ENCODE measurements at places on chromosomes 6 and 20. TPM values are rescaled to one million over a fixed set of nuclear protein-coding genes. Genes with fewer than 3 reads are reported as not detected.

Gene BACH2
- total RNA-seq = 96.4 TPM

Gene SRSF6
- 161 TPM for total RNA-seq

Gene GTSF1L
- not detected for total RNA-seq

Gene HM13
- total RNA-seq = 320 TPM

Gene HUS1B
- total RNA-seq = 1.1 TPM

Gene TRAPPC3L
- total RNA-seq = not detected

DNA sequence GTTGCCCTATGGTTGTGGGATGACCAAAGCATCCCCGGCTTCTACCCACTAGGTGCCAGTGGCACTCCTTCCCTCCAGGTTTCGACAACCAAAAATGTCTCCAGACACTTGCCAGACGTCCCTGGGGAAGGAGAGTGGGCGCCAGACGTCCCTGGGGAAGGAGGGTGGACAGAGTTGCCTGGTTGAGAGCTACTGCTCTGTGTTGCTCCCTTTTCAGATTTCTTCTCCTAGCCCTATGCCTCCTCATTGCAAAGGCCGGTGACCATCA lies 13.1 kb downstream of the LRRC73 start:
- DNase-seq = no peak
- H3K27me3 ChIP-seq = peaks cover 6% of the 10 kb centered on the region
- no peak overlapping the region for H3K4me3 ChIP-seq
- H3K36me3 ChIP-seq = peaks cover 4% of the 10 kb centered on the region
- peaks cover 19% of the 10 kb centered on the region for H3K4me1 ChIP-seq
- H3K27ac ChIP-seq = no peak overlapping the region

- peaks cover 2% of the 10 kb centered on the region for H3K27me3 ChIP-seq
- DNase-seq = no peak
- peaks cover 4% of the 10 kb centered on the region for H3K4me1 ChIP-seq
- H3K36me3 ChIP-seq = no peaks in the 10 kb centered on the region
- no peak within 1 kb of the TSS for H3K27ac ChIP-seq
Measured at GRCh38 chr6:70303034-70303525, at the start of gene COL9A1. COL9A1 (minus strand) TSS chr6:70303084; CDS start chr6:70302924, 160 bp downstream.

DNA sequence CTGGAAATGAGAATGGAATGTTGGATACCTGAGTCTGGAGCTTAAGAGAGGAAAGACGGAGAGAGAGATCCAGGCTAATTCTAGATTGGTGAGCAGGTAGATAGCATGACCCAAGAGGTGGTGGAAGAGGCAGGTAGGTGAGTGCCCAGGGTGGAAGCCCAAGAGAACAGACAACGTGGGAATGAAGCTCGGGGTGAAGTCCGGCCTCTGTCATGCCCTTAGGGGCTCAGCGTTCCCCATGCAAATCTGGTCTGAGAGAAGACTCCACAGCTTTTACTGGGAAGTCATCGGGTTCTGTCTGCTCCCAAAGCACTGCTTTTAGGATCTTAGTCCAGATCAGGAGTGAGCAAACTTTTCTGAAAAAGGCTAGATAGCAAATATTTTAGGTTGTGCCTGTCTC lies 3.6 kb downstream of the NELFCD start:
- peaks cover 5% of the 10 kb centered on the region for H3K27me3 ChIP-seq
- DNase-seq = no peak
- no peaks in the 10 kb centered on the region for H3K36me3 ChIP-seq
- H3K4me1 ChIP-seq = peaks cover 30% of the 10 kb centered on the region
- peak overlapping the region; percentile 19 for H3K4me3 ChIP-seq

GRCh38 chr6:119132261-119132981 lies 54.0 kb upstream of the FAM184A start:
- no peaks in the 10 kb centered on the region for H3K36me3 ChIP-seq
- peaks cover 17% of the 10 kb centered on the region for H3K4me1 ChIP-seq
- no peak for DNase-seq
- H3K4me3 ChIP-seq = no peak overlapping the region

DNA sequence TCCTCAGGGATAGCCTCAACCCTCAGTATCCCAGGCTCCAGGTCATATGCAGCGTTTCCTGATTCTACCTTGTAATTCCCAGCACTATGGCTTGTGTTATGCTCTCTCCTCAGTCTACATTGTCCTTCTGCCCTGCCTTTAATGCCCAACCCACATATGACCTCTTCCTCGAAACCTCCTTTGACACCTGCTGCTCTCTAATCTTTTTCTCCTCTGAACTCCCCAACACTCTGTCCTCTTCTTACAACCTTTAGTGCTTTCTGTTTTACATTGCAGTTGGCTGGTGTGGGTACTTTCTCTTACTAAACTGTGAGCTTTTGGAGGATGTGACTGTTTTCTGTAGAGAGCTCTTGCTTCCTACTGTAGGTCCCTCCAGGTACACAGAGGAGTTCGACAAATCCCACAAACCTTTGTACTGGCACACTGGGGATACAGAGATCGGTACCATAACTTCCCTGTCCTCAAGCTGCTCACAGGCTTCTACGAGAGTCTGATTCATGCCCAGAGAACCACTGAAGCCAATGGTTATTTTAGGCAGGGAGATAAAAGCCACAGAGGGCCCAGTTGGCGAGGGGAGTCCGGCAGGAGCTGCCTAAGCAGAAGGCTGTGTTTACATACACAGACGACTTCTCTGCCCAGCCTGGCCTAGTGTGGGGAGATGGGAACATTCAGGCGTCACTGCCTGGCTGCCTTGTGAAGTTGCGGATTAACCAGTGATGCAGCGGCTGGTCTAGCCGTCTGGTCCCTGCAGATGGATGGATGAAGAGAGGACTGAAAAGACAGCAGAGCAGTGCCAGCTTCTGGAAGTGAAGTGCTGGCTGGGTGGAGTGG lies 8.4 kb upstream of the EPB41L1 start:
- H3K4me3 ChIP-seq = no peak overlapping the region
- no peaks in the 10 kb centered on the region for H3K36me3 ChIP-seq
- DNase-seq = no peak
- peaks cover 5% of the 10 kb centered on the region for H3K27me3 ChIP-seq
- H3K4me1 ChIP-seq = peaks cover 25% of the 10 kb centered on the region

DNA sequence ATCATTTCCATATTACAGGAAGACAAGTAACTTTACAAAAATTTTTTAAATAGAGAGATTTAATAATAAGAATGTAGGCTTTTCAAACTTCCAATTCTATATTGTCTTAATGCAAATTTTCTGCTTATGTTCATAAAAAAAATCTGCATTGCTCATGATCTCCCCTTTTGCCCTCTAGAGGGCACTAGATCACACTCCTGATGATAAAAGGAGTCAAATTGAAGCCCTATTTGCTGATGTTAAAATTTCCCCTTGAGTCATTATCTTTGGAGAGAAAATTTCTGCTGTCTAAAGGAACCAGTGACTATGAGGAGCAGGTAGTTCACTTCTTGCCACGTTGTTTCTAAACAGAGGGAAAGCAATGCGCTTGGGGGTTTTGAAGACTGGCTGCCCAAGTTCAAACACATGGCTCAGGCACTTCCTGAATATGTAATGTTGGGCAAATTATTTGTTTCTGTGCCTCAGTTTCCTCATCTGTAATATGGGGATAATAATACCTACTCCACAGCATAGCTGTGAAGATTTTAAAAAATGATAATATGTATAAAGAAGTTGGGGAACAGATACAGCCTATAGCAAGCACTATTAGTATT lies 874.2 kb downstream of the TFAP2A start:
- H3K4me3 ChIP-seq = no peak overlapping the region
- no peaks in the 10 kb centered on the region for H3K4me1 ChIP-seq
- no peaks in the 10 kb centered on the region for H3K36me3 ChIP-seq

- peaks cover 2% of the 10 kb centered on the region for H3K27me3 ChIP-seq
- no peaks in the 10 kb centered on the region for H3K36me3 ChIP-seq
- H3K27ac ChIP-seq = no peak overlapping the region
- no peak for DNase-seq
Measured at GRCh38 chr6:52015953-52016352, 71.5 kb downstream of the PKHD1 start.

- no peak overlapping the region for H3K27ac ChIP-seq
- no peaks in the 10 kb centered on the region for H3K36me3 ChIP-seq
- no peak for DNase-seq
- H3K4me1 ChIP-seq = no peaks in the 10 kb centered on the region
- H3K4me3 ChIP-seq = no peak overlapping the region
- H3K27me3 ChIP-seq = peaks cover 2% of the 10 kb centered on the region
Measured at GRCh38 chr6:38944655-38945279, 103.8 kb upstream of the GLP1R start.

DNA sequence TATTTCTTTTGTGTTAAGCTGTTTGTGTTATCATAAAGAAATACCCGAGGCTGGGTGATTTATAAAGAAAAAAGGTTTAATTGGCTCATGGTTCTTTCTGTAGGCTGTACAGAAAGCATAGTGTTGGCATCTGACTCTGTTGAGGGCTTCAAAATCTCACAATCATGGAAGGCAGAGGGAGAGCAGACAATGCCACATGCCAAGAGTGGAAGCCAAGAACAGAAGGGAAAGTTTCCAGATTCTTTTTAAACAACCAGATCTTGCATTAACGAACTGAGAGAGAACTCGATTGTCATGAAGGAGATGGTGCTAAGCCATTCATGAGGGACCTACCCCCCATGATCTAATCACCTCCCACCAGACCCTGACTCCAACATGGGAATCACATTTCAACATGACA lies 290.1 kb downstream of the BMP2 start:
- no peak for DNase-seq
- H3K27me3 ChIP-seq = peaks cover 2% of the 10 kb centered on the region
- no peaks in the 10 kb centered on the region for H3K4me1 ChIP-seq
- no peak overlapping the region for H3K4me3 ChIP-seq

DNA sequence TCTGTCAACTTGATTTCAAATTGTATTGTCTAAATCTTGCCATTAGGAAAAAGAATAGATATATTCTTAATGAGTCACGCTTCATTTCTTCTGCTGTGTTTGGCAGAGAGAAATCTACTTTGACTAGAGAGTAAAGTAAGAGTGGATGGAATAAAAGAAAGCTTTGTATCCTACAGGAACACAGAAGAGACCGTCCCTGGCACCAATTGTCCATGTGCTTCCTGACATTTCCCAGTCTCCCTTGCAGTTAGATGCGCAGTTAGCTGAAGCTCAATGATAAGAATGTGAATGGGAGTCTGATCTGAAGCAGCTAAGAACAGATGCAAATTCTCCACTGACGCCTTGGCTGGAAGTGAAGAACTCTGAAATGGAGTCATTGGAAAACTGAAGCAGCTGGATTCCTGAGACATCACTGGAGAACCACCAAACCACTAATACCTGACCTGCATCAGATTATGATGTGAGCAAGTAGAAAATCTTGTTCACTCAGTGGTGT lies 528.2 kb upstream of the MARCKS start:
- no peak overlapping the region for H3K4me3 ChIP-seq
- H3K27me3 ChIP-seq = no peaks in the 10 kb centered on the region
- no peak for DNase-seq
- no peak overlapping the region for H3K27ac ChIP-seq
- H3K36me3 ChIP-seq = no peaks in the 10 kb centered on the region

DNA sequence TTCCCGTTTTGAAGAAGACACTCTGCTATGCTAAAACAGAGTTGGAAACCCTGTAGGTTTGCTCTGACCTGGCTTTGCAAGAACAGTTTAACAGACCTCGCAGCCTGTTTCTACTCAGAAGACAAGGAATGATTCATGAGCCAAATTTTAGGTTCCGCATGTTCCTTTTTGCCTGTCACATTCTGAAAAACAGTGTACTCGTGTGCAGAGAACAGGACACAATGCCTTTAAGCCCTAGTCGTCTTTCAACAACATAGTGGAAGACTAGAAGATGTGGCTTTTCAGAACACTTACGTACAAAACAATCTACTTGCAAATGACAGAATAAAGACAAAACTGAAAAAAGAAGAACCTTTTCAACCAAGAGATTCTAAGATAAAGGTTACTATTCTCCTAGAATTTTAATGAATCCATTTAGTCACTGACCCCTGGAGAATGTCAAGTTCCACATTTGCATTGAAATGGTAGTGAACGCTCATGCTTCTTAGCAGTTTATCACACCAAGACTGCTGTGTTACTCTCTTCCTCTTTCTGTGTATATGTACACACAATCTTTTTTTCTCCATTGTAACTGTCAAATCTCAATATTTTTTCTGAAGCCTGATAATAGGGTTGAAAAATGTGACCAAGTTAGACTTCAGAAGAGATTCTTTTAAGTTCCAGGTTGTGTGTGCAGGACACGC lies 220.7 kb upstream of the NRSN1 start:
- no peaks in the 10 kb centered on the region for H3K36me3 ChIP-seq
- H3K27ac ChIP-seq = no peak overlapping the region
- no peak overlapping the region for H3K4me3 ChIP-seq
- peaks cover 2% of the 10 kb centered on the region for H3K27me3 ChIP-seq
- no peak for DNase-seq

GRCh38 chr6:98094696-98095095 lies 739.7 kb upstream of the POU3F2 start:
- no peaks in the 10 kb centered on the region for H3K36me3 ChIP-seq
- no peak overlapping the region for H3K4me3 ChIP-seq
- H3K4me1 ChIP-seq = peaks cover 2% of the 10 kb centered on the region
- no peak for DNase-seq
- no peak overlapping the region for H3K27ac ChIP-seq

DNA sequence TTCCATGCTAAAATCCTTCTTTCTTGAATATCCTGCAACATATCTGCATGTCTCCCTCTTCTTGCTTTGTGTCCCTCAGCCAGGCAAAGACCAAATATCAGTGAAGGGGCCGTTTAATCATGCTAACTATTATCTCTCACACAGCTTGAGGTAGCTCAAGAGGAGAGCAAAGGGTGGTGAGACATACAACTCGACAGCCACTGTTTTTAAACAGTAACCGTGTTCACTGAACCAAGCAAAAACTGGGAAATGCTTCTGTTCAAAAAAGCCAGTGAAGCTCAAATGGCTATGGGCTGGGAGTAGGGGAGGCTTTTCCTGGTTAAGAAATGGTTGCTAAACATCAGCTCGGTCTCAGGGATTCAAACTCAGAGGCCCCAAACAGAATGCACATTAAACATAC lies 83.4 kb downstream of the MAP7 start:
- H3K27ac ChIP-seq = peak overlapping the region; percentile 83
- H3K4me1 ChIP-seq = peaks cover 26% of the 10 kb centered on the region
- peak overlapping the region; percentile 26 for H3K4me3 ChIP-seq
- peaks cover 5% of the 10 kb centered on the region for H3K27me3 ChIP-seq

GRCh38 chr20:35237486-35237885 lies 11.0 kb downstream of the MMP24 start:
- no peak overlapping the region for H3K27ac ChIP-seq
- H3K27me3 ChIP-seq = no peaks in the 10 kb centered on the region
- peaks cover 1% of the 10 kb centered on the region for H3K4me1 ChIP-seq
- H3K4me3 ChIP-seq = no peak overlapping the region

GRCh38 chr6:87210979-87211378 lies 55.6 kb downstream of the ZNF292 start:
- no peaks in the 10 kb centered on the region for H3K36me3 ChIP-seq
- no peak overlapping the region for H3K27ac ChIP-seq
- H3K4me3 ChIP-seq = no peak overlapping the region
- peaks cover 6% of the 10 kb centered on the region for H3K27me3 ChIP-seq
- H3K4me1 ChIP-seq = peaks cover 23% of the 10 kb centered on the region

- peak overlapping the region; percentile 26 for H3K4me3 ChIP-seq
- peak overlapping the region; percentile 52 for H3K27ac ChIP-seq
- no peak for DNase-seq
- H3K4me1 ChIP-seq = peaks cover 80% of the 10 kb centered on the region
Measured at GRCh38 chr6:158808941-158809678, 10.1 kb downstream of the EZR start.
